ENCODE measurements at places on chromosomes 6 and 20. TPM values are rescaled to one million over a fixed set of nuclear protein-coding genes. Genes with fewer than 3 reads are reported as not detected.

The CDSN gene
- not detected for total RNA-seq

The DPPA5 gene
- 1.2 TPM for total RNA-seq

The EFCAB8 gene
- not detected for total RNA-seq

- DNase-seq, result no peak
Measured at GRCh38 chr6:165321555-165322145, 12.2 kb upstream of the C6orf118 start.

DNA sequence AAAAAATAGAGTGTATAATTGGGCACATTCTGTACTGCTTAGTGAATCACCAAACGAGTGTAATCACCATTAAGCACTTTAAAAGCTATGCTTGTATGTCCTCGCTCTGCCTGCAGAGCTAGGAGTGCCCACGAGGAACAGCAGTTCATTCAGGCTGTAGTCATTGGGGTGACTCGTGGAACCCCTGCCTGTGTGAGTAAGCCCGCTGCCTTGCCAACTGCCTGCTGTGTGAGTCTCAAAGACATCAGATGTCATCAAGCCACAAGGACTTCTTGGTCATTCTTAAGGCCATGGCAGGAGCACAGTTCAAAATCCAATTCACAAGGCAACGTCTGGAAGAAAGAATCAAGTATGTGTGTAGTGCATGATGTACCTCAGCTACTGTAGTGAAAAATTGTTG, 60.4 kb downstream of the FOXO3 start:
- no peak for DNase-seq

The KIAA1755 gene
- 0.18 TPM for total RNA-seq

The TRIM40 gene
- not detected for total RNA-seq

The BPIFA1 gene
- not detected for total RNA-seq

GRCh38 chr20:651713-652614, 1.0 kb downstream of the SRXN1 start:
- DNase-seq, result no peak

DNA sequence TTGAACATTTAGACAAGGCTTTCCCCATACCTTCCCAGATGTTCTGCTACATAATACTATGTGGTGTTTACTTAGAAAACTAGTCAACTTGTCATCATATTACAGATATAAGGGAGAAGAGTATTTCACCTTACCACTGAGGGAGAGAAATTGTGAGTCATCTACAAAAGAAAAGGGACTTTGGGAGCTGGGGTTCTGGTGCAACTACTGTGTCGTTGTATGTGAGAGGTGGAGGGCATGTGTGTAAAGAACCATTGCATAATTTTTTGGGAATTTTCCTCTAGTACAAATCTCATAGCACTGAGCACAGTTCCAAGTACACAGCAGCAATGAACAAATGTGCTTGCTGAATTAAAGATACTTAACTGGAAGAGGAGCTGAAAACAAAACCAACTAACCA, 665.6 kb downstream of the DHX35 start:
- no peak for DNase-seq

DNA sequence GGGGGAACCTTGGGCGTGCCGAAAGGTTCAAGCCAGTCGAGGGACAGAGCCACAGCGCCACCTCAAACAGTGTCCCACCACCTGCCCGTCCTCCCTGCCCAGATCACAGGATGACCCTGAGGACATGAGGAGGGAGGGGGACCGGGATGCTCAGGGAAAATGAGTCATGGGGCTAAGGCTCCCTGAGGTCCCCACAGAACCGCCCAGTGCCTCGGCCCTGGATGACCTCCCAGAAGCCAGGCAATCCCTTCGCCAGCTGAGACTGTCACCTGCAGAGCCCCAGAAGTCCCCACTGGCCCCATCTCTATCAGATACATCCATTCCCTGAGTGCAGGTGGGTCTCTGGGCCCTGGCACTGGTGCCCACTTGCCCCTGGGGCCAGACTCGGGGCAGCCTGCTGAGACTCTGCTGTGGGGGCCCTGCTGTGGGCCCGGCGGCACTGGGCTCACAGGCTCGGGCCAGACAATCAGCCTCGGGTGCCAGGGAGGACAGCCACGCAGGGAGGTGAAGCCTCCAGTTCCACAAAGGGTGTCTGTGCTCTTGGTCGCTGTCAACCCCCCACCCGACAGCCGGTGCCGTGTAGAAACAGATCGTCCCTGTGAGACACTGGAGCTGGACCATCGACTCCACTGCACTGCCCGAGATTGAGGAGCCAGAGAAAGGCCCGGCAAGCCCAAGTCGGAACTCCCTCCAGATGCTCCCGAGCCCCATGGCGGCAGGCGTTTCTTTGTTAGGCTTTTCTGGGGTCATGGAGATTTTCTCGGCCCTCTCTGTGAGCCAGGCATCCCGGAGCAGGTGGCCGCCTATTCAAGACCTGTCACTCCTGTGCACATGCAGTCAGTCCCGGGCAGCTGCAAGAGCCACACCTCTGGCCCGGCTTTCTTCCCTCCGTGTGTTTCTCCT, 26.1 kb downstream of the PXDC1 start:
- no peak for DNase-seq

The APCDD1L gene
- total RNA-seq, result 1.1 TPM

DNA sequence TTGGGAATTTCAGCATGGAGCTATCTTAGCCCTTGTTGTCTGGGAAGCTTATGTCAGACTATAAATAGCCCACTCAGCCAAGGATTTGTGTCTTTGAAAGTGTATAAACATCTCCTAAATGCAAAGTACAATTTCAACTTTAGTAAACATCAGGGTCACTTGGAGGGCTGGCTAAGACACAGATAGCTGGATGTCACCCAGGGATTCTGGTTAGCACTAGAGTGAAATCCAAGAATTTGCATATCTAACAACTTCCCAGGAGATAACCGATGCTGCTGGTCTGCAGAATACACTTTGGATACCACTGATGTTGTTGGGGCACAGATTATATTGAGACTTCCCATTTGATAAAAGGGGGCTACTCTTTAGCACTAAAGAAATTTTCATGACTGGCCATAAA, 130.9 kb downstream of the PAX1 start:
- no peak for DNase-seq

The MOG gene
- 0.55 TPM for total RNA-seq

DNA sequence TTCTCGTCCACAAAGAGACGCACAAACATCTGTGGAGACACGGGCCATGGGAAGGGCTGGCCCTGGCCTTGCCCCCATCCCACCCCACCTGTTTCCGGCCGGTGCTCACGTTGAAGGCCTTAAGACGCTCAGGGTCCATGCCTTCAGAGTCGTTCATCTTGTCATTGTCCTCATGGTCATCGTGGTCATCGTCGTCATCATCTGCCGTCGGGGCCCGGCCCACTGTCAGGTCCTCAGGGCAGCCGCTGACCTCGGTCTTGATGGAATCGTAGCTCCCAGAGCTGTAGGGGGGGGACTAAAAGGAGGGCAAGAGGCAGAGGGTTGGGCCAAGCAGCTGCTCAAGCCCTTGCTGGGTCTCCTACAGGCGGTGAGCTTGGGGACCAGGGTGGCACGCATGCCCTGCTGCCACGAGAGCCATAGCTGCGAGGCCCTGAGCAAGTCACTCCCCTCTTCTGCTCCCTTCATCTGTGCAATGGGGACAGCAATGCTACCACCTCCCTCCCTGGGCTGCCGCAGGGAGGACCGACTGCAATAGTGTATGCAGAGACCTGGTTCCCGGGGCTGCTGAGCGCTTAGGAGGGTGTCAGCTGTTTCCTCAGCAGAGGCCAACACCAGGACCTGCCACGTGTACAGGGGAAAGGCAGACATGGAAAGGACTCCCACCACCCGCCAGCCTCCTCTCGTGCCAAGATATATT, 95.5 kb downstream of the ASXL1 start:
- no peak for DNase-seq

The MEI4 gene
- total RNA-seq, result 0.55 TPM

The SPDEF gene
- 0.15 TPM for total RNA-seq

DNA sequence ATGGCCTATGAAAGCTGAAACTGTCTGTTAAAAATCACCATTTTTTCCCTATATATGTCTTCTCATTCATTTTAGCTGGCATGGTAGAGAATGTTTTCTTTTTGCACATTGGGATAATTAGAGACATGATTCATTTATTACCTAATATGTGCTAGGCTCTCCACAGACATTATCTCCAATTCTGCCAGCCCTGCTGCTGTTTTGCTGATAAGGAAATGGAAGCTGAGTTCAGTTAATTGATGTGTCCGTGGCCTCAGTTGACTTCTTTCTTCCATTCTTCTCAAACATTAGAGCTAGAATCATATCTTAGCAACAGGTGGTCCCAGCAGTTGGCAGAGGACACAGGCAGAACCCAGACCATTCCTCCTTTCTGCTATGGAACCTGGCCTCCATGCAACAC, 644.1 kb upstream of the CITED2 start:
- DNase-seq, result no peak

DNA sequence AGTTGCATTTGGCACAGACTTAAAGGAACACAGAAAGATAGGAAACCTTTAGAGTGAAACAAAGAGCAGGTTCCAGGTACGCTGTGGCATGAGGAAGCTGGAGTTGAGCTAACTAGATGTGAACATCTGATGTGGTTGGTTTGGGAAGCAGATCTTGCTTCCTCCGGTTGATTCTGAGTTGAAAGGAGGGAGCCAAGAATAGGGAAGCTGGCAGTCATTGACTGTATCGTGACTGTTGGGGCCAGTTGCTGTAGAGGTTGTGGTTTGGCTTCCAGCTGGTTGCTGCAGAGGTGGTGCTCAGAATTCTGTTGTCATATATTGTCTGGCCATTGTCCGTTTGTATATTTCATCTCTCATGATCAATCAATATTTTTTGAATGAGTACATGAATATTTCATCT, 325.9 kb downstream of the PLCB1 start:
- DNase-seq, result no peak

The SSTR4 gene
- not detected for total RNA-seq

The CALHM6 gene
- 0.68 TPM for total RNA-seq

The DEFB127 gene
- not detected for total RNA-seq

- peak; percentile 35 for DNase-seq
Measured at GRCh38 chr20:52311209-52311794, 119.7 kb upstream of the ZFP64 start.

GRCh38 chr6:89045576-89045975, 35.0 kb upstream of the PNRC1 start:
- DNase-seq, result no peak

The DYNLRB1 gene
- total RNA-seq, result 200 TPM

The DCDC2 gene
- total RNA-seq, result 0.57 TPM

DNA sequence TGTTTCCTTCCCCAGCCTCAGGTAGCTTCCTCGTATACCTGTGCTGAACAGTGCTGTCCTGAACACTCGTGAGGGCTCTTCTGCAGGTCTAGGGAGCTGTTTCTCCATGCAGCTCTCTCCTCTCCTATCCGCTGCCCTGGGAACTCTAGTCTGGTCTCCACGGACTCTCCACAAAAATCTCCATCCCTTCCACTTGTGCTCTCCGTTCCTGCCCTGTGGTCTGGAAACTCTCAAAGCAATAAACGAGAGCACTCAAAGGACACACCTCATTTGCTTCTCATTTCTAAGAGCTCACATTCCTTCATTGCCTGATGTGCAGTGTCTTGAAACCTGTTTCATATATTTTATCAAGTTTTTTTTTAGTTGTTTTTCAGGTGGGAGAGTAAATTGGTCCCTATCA, 235.9 kb upstream of the RGS17 start:
- no peak for DNase-seq

The ZDHHC14 gene
- 1.7 TPM for total RNA-seq

GRCh38 chr20:6231556-6231955, 108.7 kb upstream of the FERMT1 start:
- no peak for DNase-seq

DNA sequence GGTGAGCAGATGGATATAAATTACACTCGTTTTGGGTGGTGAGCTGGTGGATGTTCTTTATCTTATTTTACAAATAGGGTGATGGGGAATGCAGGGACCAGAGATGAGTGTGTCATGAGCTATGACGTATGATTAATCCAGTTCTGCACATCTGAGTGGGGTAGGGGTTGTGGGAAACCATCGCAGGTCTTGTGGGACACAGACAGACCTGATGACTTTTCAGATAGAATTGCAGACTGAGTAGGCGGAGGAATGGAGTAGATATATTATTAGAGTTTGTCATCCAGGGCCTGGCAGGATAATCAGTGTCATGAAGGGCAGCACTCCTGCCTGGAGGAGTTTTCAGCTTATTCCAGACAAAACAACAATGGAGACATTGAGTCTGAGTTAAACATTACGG, 12.9 kb upstream of the DSP start:
- no peak for DNase-seq

The HACE1 gene
- total RNA-seq, result 17.0 TPM

DNA sequence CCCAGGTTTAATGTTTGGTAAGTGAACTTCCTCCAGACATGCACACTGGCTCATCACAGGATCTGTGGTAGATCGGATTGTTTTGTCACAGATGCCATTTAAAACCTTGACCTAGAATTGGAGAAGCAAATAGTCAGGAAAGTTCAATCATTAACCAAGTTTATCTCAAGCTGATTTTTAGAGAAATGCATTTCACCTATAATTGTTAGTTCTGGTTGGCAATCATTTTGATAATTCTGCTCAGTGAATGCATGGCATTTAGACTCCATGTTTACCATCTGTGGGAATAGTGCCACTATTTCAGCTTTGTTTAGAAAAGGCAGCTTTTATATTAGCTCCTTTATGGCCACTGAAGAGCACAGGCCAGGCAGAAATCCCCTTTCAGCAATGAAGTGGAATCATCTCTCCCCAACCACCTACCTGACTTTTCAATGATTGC, 73.9 kb upstream of the IPCEF1 start:
- no peak for DNase-seq

DNA sequence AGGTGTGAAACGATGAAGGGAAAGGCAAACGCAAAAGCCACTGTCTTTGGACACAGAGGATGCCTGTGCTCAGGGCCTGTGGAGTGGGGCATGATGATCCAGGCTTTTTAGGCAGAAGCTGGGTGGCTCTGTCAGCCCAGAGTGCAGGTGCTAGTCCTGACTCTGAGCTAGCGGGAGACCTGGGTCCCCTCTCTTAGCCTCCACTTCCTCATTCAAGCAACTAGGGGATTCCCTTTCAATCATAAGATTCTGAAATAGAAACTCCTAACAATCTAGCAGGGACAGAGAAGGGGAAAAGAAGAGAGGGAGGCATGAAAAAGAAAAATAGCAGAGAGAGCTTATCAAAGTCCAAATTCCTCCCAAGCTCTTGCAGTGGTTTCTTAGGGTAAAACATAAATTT, 7.6 kb upstream of the HIVEP2 start:
- no peak for DNase-seq

- DNase-seq, result no peak
Measured at GRCh38 chr6:24149296-24149695, 23.3 kb downstream of the NRSN1 start.

- no peak for DNase-seq
Measured at GRCh38 chr6:123404975-123405374, 231.8 kb downstream of the TRDN start.

The BPIFB2 gene
- total RNA-seq, result not detected

- no peak for DNase-seq
Measured at GRCh38 chr6:3723251-3723650, 28.3 kb downstream of the PXDC1 start.

GRCh38 chr6:43748765-43749164, 21.2 kb upstream of the VEGFA start:
- peak; percentile 10 for DNase-seq

- no peak for DNase-seq
Measured at GRCh38 chr6:12472601-12473038, 182.5 kb downstream of the EDN1 start.

The GTSF1L gene
- not detected for total RNA-seq

GRCh38 chr20:61461461-61461860, 209.4 kb downstream of the CDH4 start:
- no peak for DNase-seq

Data from H9 (cell line).